ENCODE measurements at places on chromosomes 11 and 22.
A peak's percentile ranks its signal among the peaks of the same experiment; 100 is the strongest.

GRCh38 chr22:20945578-20945934, 21.5 kb upstream of the AIFM3 start:
- DNase-seq = no peak

- no peak for DNase-seq
Measured at GRCh38 chr22:17912945-17913721, 111.2 kb downstream of the MICAL3 start.

GRCh38 chr11:131649856-131650255, 279.4 kb downstream of the NTM start:
- DNase-seq = no peak

DNA sequence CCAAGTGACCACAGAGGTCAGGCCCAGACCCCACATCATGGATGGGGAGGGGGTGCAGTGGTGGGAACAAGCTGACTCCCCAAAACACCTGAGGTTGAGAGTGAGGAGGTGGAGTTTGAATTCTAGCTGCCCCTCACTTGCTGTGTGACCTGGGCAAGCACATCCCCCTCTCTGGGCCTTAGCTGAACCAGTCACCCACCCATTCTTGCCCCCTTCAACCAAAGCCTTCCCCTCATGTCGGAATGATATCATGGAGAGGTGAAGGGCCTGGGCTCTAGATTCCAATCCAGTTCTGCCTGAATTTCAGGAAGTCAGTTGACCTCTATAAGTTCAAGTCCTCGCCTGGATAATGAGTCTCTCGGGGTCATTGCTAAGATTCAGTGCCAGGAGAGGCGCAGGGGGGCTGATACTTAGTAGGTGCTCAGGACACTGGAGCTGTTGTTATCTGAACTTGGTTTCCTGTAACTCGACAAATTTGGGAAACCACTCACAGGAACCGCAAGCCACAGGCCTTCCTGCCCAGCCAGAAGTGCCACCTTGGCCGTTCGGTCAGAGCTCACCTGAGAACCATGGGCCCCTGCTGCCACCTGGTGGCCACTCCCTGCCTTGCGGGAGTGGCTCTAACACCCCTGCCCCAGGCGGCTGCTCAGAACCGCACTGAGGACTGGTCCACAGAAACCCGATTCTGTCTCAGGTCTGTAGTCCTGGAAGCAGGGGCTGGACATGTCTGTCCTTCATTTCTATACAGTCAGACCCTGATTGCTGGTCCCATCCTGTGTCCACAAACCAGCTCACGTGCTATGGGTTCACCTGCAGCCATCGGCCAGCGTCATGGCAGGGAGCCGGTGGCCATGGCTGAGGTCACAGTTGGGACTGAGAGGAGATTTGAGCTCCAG, 6.9 kb downstream of the CDC42EP1 start:
- DNase-seq = peak; percentile 50

- DNase-seq = no peak
Measured at GRCh38 chr11:17513853-17514252, 30.4 kb downstream of the USH1C start.

GRCh38 chr11:6433998-6434660, 6.7 kb downstream of the HPX start:
- DNase-seq = no peak

DNA sequence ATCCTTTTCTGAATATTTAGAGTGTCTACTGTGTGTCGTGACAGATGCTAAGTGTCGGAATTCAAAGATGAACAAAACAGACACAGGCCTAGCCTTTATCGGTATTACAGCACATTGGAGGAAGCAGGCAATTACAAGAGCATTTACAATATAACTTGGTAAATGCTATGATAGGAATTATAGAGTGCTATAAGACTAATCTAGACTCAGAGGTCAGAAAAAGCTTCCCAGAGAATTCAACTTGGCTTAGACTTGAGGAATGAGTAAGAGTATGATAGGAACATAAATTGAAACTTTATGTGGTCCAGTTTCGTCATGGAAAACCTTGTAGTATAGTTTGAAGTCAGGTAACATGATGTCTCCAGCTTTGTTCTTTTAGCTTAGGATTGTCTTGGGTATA, 395.7 kb upstream of the FAT3 start:
- no peak for DNase-seq

GRCh38 chr11:35474688-35475087, 50.7 kb downstream of the PAMR1 start:
- no peak for DNase-seq

DNA sequence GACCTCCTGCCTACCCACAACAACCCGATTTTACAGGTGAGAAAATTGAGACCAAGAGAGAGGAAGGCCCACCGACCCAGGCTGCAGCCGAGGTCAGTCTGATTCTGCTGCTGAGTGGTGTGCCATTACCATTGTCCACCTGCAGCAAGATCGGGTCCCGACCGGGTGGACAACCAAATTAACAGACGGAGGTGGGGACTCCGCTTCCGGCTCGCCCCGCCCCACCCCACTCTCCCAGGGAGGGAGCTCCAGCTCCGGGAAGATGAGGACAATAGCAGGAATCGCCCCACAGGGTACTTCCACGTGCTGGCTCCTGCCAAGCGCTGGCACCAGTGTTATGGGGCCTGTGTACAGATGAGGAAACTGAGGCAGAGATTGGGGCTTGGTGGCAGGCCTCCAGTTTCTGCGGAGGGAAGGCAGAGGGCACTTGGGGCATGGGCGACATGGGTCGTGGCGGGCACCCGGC, 425 bp upstream of the KDELR3 start:
- no peak for DNase-seq

GRCh38 chr11:132024587-132025295, 654.3 kb downstream of the NTM start:
- peak; percentile 81 for DNase-seq

DNA sequence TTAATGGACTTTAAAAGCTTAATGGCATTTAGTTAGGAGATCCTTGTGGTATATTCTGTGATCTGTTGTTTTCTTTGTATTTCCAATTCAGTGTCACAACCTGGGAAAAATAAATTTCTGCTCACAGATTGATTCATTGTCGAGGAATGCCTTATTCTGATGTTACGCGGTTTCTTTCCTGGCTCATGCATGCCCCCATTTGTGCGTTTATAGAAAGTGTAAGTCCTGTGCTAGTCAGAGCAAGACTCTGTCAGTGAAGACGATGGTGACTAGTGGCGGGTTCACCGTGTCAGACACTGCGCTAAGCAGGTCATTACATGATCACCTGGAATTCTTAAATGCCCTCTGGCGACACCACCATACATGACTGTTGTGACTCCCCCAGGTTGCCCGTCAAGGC, 169.4 kb downstream of the TBC1D22A start:
- peak; percentile 28 for DNase-seq

DNA sequence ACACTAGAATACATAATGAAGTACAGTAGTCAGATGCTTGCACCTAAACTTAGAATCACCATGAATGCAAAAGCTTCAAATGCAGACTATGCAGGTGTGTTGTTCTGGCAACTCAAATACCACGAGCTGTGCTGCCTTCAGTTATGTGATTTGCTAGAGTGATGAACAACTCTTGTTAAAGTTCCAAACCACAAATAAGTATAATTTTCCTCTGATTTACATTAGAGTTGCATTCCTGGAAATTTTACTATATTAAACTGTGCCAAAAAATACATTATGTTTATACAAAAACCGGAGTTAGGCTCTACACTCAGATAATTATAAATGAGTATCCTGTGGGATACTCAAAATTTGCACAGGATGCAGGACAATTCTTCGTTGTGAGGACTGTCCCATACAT, 3.0 kb downstream of the TMEM218 start:
- DNase-seq = no peak

DNA sequence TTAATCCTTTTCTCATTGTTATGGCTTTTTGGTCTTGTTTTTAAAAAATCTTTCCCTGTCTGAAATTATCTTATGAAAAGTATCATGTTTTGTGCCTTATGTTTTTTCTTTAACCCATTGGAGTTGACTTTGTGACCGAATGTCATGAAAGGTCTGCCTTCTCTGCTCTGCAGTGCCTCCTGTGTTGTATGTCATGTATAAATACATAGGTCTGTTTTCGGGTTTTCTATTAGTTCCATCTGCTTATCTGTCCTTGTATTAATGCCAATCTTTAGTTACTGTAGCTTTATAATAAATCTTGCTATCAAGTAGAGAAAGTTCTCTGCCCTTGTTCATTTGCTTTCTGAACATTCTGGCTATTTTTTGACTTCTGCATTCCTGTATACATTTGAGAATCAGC, 73.0 kb downstream of the ZBTB44 start:
- DNase-seq = no peak

- DNase-seq = peak; percentile 44
Measured at GRCh38 chr11:46382646-46383403, 1.4 kb downstream of the MDK start.

DNA sequence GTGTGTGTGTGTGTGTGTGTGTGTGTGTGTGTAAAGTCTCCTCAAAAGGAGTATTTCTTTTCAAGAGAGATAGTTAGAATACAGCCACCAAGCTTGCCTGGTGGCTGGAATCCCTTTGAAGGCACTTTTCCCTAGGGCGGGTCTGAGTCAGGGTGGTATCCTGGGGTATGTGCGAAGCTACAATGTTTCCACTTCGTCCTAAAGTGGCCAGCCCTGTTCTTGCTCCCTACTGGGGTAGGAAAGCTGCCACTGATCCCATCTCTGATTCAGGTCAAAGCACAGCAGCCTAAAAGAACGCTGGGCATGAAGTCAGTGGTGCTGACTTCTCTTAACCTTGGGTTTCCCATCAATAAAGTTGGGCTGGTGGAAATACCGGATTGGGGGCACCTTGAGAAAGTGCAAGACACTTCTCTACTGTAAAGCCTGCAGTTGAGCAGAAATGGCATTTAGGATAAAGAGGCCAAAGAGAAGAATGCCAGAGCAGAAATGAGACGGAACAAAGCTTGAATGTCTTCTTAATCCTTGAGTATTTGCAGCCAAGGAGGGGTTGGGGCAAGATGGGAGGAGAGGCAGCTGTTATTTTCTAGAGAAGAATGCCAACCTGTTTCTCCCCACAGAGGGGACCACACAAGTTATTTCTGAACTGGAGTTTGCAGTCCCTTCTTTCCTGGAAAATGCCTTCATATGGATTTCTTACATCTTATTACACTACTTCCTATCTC, 35.3 kb downstream of the ZNRF3 start:
- no peak for DNase-seq

- peak; percentile 25 for DNase-seq
Measured at GRCh38 chr22:24289741-24290163, 19.1 kb downstream of the SPECC1L start.

GRCh38 chr22:19595532-19595931, 71.3 kb upstream of the CLDN5 start:
- no peak for DNase-seq

DNA sequence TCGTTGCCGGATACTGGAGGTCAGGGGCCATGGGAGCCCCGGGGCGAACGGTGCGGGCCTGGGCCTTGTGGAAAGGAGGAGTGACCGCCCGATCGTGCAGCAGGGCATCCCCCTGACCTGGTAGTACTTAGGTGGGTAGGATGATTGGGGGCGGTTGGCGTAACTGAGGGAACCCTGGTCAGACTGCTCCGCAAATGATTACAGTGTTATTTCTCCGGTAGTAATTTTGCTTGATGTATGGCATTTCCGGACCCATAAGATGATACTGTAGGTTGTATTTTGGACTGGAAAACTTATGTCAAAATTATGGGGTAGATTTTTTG, 762 bp downstream of the MTMR3 start:
- no peak for DNase-seq

DNA sequence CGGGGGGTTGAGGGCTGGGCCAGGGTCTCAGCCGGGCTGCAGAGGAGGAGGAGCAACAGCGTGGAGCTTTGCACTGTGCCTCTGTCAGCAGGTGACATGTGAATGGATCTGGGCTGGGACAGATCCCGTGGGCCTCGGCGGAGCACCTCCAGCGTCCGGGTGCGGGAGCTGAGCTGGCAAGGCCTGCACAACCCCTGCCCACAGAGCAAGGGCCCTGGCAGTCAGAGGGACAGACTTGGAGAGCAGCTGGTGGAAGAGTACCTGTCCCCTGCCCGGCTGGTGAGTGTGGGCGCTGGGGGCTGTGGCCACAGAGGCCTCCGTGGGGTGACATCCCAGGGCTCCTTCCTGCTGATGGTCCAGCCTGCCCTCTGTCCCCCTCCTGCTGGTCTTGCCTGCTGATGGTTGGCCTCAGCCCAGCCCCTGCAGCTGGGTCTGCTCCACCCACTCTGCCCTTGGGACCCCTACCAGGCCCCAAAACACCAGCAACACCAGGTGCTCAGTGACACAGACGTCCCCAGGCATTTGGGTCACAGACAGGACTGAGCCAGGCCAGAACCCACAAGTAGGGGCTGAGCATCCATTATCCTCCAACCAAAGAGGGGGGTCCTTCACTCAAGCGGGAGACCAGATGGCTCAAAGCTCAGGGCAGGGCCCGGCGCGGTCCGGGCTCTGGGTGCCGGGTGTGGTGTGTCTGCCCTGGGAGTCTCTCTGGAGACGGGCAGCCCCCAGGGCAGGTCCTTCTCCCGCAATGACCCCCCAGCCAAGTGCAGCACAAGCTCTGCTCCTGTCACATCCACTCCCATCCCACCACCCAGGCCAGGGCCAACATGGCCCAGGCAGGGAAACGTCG, 3.5 kb downstream of the LRRC56 start:
- no peak for DNase-seq

DNA sequence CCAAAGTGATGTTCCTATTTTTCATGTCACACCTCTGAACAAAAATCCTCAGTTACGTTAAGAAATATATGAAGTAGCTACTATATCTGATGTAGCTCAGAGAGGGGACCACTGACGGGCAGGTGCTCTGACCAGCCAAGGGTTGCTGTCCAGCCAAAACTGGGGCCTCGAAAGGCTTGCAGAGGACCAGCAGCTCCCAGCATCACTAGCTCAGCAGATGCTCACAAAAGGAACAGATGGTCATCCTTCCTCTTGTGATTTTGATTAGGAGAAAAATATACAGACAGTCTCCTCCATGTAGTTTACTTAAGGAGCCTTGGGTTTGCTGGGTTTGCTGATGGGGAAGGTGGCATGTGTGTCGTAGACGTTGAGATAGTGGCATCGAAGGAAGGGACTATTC, 374.6 kb upstream of the B3GAT1 start:
- no peak for DNase-seq

DNA sequence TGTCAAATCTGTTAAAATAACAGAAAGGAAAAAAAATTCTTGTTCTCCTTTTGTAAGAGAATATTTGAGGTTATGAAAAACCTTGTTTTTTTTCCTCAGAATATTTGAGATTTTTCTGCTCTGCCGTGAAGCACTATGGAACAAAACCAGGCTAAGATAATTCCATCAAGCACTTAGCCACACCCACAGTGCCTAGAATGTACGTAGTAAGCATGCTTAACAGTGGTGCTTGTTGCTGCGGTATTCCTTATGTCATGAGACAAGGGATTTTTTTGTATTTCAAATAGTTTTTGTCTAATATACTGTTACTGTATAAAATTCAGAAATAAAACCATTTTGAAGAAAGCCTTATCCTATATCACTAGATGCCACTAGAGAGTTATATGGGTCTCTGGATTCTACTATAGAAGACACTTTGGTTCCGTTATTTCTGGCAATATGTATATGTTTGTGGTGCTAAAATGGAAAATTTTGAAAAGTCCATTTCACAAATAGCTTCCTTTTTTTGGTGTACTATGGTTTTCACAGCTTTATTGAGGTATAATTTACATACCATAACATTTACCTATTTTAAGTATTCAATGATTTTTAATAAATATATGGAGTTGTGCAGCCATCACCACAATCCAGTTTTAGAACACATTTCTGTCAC, 23.7 kb downstream of the PDHX start:
- DNase-seq = peak; percentile 74

- no peak for DNase-seq
Measured at GRCh38 chr11:73188301-73188700, 29.8 kb upstream of the P2RY2 start.
